Neural progenitor cell (in vitro differentiated cells): ENCODE measurements at places on chromosomes 3 and 15. TPM values are rescaled to one million over a fixed set of nuclear protein-coding genes. Genes with fewer than 3 reads are reported as not detected.

Gene MNS1
- total RNA-seq = 3.0 and 6.2 TPM in 2 replicates

Gene PLCB2
- total RNA-seq = 0.56 and 2.1 TPM in 2 replicates

Gene SLC28A1
- not detected in 2 replicates for total RNA-seq

- no peak overlapping the region for H3K27ac ChIP-seq
- no peak overlapping the region for H3K4me3 ChIP-seq
- DNase-seq = peak; percentile 9
- H3K27me3 ChIP-seq = no peaks in the 10 kb centered on the region
- H3K36me3 ChIP-seq = no peaks in the 10 kb centered on the region
- H3K4me1 ChIP-seq = no peaks in the 10 kb centered on the region
Measured at GRCh38 chr3:90069748-90070147, 962.3 kb downstream of the EPHA3 start.

- no peak for DNase-seq
- no peak overlapping the region for H3K4me3 ChIP-seq
- no peak overlapping the region for H3K27ac ChIP-seq
- no peaks in the 10 kb centered on the region for H3K27me3 ChIP-seq
Measured at GRCh38 chr3:140953028-140953960, 11.7 kb downstream of the SLC25A36 start.

GRCh38 chr3:4835616-4836043 lies 143.6 kb upstream of the BHLHE40 start:
- H3K4me1 ChIP-seq = no peaks in the 10 kb centered on the region
- no peak overlapping the region for H3K27ac ChIP-seq
- no peak for DNase-seq
- no peaks in the 10 kb centered on the region for H3K27me3 ChIP-seq
- no peaks in the 10 kb centered on the region for H3K36me3 ChIP-seq

- H3K27me3 ChIP-seq = no peaks in the 10 kb centered on the region
- H3K4me3 ChIP-seq = no peak overlapping the region
- no peak overlapping the region for H3K27ac ChIP-seq
- H3K4me1 ChIP-seq = no peaks in the 10 kb centered on the region
- H3K36me3 ChIP-seq = no peaks in the 10 kb centered on the region
Measured at GRCh38 chr3:24680214-24680967, 185.7 kb upstream of the THRB start.

DNA sequence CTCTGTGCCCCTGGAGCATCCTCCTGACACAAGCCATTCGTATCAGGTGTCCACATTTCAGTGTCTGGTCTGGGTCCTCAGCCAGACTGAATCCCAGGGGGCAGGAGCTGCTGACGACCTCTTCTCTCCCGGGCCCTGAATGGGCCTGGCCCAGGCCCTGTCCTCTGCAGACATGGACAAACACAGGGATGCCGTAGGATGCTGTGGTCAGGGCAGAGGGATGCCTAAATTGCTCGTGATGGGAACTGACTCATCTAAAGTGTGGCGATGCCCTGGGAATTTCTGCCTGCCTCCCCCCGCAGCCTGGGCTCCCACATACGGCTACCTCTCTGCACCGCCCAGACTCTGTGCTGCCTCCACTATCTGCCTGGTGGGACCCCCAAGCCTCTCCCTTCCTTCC lies 58.5 kb upstream of the CTSH start:
- H3K27me3 ChIP-seq = no peaks in the 10 kb centered on the region
- DNase-seq = no peak
- no peak overlapping the region for H3K4me3 ChIP-seq
- peaks cover 17% of the 10 kb centered on the region for H3K4me1 ChIP-seq
- no peak overlapping the region for H3K27ac ChIP-seq
- H3K36me3 ChIP-seq = no peaks in the 10 kb centered on the region

- H3K27me3 ChIP-seq = no peaks in the 10 kb centered on the region
- no peak overlapping the region for H3K27ac ChIP-seq
- H3K4me1 ChIP-seq = no peaks in the 10 kb centered on the region
- H3K36me3 ChIP-seq = no peaks in the 10 kb centered on the region
- no peak overlapping the region for H3K4me3 ChIP-seq
- no peak for DNase-seq
Measured at GRCh38 chr15:97783240-97783639, 177.3 kb upstream of the ARRDC4 start.

DNA sequence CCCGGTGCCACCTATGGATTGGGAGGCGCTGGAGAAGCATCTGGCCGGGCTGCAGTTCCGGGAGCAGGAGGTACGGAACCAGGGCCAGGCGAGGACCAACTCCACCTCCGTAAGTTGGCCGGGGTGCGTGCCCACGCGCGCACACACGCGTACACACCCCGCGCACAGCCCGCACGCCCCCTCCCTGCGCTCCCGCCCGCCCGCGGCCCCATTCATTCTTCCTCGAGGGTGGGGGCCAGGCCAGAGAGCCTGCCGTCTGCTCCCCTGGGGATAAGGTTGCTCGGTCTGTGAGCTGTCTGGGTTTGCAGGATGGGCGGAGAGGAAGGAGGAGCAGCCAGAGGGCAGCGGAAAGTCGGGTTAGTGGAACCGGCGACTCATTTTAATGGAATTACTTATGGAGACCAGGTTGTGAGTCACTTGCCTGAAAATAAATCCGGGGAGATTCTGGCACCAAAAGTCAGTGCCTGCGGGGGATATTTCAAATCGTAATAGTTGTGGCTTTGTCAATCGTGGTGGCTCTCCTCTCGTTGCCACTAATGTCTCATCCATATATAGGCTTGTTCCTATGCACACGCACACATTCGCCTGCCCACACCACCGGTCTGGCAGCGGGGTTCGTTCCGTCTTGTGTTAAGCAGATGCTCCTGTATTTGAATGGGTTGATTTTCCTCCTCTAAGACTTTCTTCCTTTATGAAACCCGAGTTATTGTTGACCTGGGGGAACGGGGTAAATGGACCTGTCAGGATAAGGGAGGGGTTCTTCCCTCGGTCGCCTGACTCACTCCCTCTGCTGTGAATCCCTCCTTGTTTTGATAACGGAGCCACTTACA lies 223.4 kb upstream of the IL12A start:
- peak overlapping the region; percentile 79 for H3K4me3 ChIP-seq
- H3K4me1 ChIP-seq = peaks cover 6% of the 10 kb centered on the region
- no peak overlapping the region for H3K27ac ChIP-seq

GRCh38 chr3:114389156-114389555 lies 95.3 kb downstream of the TIGIT start:
- no peak for DNase-seq
- H3K27ac ChIP-seq = no peak overlapping the region
- H3K27me3 ChIP-seq = no peaks in the 10 kb centered on the region
- H3K4me1 ChIP-seq = no peaks in the 10 kb centered on the region
